ENCODE measurements at places on chromosomes 4 and X.

DNA sequence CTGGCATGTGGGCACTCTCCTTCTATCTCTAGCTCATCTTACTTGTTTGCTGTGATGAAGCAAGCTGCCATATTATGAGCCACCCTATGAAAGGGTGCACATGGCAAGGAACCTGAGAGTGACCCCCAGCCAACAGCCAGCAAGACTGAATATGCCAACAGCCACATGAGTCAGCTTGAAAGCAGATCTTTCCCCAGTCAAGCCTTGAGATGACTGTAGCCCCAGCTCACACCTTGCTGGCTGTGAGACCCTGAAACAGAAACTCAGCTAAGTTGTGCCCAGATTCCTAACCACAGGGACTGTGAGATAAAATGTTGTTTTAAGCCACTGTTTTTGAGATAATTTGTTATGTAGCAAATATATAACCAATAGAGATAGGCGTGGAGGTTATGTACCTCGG, 36.2 kb downstream of the KDM5C start:
- DNase-seq, result no peak

DNA sequence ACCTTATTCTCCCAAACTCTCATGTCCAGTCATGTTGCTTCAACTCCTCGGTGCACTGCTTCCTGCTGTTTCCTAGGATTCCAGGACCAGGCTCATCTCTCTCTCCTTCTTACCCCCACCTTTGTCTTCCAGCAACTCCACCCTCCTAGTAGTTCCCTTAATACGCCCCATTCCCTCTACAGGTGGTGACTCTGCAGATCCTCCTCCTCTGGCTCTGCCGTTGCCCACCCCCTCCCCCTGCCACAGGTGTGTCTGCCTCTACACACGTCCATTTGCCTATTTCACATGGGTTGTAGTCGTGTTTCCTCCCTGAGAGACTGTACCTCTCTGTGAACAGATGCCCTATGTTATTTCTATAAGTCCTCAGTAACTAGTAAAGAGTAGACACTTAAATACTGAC, 32.4 kb downstream of the CDS1 start:
- DNase-seq, result no peak

- DNase-seq, result no peak
Observed at GRCh38 chr4:93243262-93243661, 585.3 kb upstream of the ATOH1 start.

DNA sequence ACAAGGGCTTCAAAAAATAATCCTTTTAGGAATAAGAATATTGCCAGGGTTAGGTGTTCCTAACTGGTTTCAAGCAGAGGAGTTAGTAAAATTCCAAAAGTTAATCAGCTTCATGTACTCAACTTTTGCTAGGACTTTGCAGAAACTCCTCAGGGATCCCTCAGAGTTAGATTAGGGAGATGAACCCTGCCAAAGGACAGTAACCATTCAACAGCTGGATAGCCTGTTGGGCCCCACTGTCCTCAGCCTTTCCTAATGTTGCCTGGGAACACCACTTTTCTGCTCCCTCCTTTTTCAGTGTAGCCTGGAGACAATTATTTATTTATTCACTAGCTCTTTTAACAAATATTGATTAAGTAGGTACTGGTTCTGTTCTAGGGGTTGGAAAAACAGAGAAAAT, 53.8 kb downstream of the NFKB1 start:
- DNase-seq, result no peak

GRCh38 chrX:26613956-26614355, 398.0 kb downstream of the MAGEB5 start:
- DNase-seq, result no peak

- no peak for DNase-seq
Observed at GRCh38 chr4:39873823-39874222, 103.9 kb downstream of the PDS5A start.

DNA sequence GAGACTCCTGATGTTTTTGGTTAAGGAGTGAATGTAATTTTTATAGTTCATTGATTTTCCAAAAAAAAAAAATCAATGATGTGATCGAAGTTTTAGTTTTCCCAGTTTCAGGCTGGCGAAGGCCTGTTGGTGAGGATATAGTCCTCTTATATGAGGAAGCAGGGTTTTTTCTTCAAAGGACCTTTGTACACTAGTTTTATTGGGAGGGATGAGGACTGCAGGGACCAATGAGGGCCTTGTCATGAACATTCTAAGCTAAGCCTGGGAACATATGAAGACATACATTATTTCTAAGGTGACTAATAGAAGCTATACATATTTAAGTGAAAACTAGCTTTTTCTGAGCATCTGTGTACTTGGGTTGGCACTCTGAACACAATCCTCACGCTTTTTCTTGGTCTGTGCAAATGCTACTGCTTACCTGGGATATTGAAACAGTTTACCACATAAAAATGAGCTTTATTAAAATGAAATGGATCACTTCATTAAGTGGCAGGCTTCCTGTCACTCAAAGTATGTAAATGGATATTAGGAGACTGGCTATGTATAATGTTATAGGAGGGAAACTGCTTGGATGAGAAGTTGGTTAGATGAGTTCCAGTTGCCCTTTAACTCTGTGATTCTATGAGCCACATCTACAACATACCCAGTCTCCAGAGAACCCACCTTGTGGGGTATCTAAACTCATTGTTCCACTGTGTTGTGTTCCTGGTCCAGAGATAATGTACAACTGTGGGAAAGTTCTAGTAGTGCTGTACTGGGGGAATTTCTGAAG, 43.5 kb downstream of the SLC4A4 start:
- DNase-seq, result no peak

DNA sequence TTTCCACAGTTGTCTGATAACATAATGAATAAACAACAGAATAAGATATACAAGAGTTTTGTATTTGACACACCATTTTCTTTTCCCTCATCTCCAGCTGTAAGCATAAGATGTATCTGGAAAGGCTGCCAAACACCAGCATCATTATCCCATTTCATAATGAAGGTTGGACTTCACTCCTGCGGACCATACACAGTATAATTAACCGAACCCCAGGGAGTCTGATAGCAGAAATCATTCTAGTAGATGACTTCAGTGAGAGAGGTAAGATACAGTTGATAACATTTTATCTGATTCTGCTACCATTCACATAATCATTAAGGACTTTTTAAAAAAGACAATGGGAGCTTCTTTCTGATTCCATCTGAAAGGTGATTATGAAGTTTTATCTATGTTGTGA, 535.2 kb downstream of the GALNTL6 start:
- DNase-seq, result no peak

GRCh38 chrX:33062041-33062440, 149.3 kb downstream of the DMD start:
- no peak for DNase-seq

GRCh38 chr4:53929311-53929710, 135.1 kb downstream of the CHIC2 start:
- DNase-seq, result no peak

DNA sequence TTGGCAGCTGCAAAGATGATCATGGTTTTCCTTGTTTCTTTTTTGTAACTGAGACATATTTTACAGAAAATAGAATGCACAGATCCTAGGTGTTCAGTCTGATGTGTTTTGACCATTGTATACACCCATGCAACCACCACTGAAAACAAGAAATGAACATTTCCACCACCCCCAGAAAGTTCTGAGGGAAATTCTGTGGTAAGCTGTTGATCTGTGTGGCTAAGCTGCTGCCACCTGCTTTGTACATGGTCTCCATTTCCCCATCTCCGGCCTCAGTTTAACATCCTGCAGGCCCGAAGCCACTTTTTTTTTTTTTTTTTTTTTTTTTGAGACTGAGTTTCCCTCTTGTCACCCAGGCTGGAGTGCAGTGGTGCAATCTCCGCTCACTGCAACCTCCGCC, 65.3 kb downstream of the NYX start:
- DNase-seq, result no peak

- DNase-seq, result peak; percentile 92
Observed at GRCh38 chrX:38494239-38494823, 67.0 kb upstream of the TSPAN7 start.

GRCh38 chr4:108336076-108336475, 167.3 kb upstream of the LEF1 start:
- no peak for DNase-seq

GRCh38 chrX:87890437-87890836, 372.8 kb downstream of the KLHL4 start:
- DNase-seq, result no peak

DNA sequence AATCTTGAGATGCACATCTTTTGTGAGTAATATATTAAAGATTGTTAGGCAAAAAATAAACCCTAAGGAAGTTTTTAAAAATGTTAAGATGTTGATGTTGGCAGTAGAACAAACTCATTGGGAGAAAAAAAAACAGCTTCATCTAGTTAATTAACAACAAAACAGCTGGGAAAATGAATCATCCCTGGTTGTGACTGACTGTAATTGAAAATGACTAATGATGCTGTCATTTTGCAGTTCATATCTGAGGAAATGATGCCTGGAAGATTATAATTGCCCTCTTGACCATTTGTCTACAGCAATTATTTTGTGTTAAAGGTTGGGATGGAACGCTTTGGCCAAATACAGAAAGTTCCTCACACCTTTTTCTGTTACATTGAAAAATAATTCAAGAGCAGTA, 760.4 kb upstream of the FTHL17 start:
- DNase-seq, result no peak

DNA sequence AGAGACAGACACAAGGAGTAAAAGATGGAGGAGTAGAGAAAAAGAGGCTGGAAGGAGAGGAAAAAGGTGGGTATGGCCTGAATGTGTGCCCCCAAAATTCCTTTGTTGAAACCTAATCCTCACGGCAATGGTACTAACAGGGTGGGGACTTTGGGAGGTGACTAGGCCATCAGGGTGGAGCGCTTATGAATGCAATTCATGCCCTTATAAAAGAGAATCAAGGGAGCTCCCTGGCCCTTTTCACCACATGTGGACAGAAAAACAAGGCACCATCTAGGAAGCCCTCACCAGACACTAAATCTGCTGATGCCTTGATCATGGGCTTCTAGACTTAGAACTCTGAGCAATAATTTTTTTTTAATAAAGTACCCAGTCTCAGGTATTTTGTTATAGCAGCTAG, 255.1 kb downstream of the NPFFR2 start:
- no peak for DNase-seq

DNA sequence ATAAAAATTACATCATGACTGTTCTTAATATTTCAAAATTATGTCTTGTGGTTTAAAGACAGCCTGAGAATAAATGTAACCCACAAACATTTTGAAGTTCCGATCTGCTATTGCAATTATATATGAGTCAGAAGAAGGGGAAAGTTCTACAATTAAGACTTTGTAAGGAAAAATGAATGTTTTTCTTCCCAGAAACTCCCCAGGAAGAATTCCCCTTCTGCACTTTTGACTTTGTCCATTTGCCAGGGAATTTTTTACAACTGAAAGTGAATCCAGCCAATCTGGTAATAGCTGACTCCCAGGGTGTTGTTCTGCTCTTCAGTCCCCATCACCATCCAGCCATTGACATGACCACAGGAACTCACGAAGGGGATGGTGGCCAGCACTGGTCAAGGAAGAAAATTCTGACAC, 61.6 kb upstream of the NOCT start:
- no peak for DNase-seq

GRCh38 chr4:183411291-183411861, 33.1 kb upstream of the CDKN2AIP start:
- DNase-seq, result no peak

DNA sequence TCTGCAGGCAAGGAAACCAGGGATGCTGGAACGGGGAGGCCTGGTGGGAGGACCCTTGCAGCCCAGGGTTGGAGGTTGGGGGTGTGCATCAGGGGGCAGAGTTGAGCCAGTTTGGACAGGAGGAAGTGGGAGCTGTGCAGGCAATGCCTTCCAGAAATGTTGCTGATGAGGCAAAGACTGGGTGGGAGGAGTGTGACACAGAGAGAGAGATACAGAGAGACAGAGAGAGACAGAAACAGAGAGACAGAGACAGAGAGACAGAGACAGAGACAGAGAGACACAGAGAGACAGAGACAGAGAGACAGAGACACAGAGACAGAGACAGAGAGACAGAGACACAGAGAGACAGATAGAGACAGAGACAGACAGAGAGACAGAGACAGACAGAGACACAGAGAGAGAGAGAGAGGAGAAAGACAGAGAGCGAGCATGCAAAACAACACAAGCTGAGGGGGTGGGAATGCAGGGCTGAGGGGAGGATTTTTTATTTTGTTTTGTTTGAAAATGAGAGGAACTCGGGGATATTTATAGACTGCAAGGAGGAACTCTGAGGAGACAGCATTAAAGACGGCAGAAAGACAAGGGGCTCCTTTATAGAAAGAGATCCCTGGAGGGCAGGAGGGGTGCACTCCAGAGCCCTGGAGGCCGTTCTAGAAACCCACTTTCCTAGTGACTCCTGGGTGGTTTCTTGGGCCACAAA, 1.9 kb upstream of the HAUS3 start:
- peak; percentile 16 for DNase-seq

DNA sequence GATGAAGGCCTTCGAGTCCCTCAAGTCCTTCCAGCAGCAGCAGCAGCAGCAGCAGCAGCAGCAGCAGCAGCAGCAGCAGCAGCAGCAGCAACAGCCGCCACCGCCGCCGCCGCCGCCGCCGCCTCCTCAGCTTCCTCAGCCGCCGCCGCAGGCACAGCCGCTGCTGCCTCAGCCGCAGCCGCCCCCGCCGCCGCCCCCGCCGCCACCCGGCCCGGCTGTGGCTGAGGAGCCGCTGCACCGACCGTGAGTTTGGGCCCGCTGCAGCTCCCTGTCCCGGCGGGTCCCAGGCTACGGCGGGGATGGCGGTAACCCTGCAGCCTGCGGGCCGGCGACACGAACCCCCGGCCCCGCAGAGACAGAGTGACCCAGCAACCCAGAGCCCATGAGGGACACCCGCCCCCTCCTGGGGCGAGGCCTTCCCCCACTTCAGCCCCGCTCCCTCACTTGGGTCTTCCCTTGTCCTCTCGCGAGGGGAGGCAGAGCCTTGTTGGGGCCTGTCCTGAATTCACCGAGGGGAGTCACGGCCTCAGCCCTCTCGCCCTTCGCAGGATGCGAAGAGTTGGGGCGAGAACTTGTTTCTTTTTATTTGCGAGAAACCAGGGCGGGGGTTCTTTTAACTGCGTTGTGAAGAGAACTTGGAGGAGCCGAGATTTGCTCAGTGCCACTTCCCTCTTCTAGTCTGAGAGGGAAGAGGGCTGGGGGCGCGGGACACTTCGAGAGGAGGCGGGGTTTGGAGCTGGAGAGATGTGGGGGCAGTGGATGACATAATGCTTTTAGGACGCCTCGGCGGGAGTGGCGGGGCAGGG, 568 bp downstream of the HTT start:
- DNase-seq, result peak; percentile 12

- DNase-seq, result no peak
Observed at GRCh38 chr4:70133473-70133872, 20.6 kb upstream of the PRR27 start.

DNA sequence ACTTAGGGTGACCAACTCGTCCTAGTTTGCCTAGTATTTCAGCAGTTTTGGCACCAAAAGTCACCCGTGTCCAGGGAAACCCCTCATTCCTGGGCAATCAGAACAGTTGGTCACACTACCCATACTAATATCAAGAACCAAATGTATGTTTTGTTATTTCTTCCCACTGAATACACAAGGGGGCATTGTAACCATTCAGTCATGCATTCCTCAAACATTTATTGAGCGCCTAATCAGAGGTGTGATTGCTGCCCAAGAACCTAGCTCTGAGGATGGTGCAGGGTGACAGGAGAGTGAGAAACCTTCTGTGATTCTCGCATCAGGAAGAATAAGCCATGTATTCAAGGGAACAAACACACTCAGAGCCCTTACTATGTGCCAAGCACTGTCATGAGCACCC, 69.8 kb upstream of the RAI2 start:
- DNase-seq, result no peak

Measured in NCI-H1694 treated with DMSO at 0.1 percent for 48 hours (cell line).